ENCODE measurements at places on chromosomes 1 and 21.

GRCh38 chr1:86956221-86956620 lies 41.8 kb downstream of the HS2ST1 start:
- no peak for DNase-seq

GRCh38 chr1:87334351-87335174 lies 5.9 kb downstream of the LMO4 start:
- DNase-seq, result no peak

DNA sequence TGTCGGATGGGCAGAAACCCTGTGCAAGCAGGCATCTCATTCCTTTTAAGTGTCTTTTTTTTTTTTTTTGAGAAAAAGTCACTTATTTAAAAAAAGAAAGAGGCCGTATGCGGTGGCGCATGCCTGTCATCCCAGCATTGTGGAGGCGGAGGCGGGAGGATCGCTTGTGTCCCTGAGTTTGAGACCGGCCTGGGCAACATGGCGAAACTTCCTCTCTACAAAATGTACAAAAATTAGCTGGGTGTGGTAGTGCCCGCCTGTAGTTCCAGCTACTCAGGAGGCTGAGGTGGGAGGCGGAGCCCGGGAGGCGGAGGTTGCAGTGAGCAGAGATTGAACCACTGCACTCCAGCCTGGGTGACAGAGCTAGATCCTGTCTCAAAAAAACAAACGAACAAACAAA lies 1.7 kb downstream of the GPR137B start:
- DNase-seq, result no peak

- peak; percentile 37 for DNase-seq
Observed at GRCh38 chr1:30476911-30477459, 246.4 kb downstream of the MATN1 start.

GRCh38 chr1:198678301-198678836 lies 39.5 kb downstream of the PTPRC start:
- DNase-seq, result no peak

DNA sequence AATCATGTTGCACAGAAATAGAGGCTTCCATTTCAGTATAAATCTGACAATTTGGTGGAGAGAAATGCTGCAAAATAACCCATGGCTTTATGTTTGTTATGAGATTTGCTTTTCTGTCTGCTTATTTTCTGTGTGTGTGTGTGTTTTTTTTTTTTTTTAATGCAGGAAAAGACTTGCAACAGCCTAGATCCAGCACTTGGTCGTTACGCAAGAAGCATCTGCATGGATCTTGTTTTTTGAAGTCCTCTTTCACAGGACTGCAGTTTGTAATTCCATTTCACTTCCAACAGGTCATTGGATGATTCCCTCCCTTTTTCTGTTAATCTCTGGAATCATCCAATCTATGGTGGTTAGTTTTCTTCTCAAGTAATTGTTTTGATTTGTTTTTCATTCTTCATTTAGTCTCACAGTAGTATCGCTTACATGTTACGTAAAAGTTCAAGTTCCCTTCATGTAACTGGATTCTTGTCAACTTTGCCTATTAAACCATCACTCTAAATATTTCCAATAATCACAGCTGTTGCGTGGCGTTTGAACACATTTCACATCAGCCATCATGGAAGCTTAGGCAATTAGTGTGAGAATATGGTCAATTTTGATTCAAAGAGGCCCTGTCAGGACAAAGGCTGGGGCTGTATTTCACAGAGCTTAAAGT lies 312.9 kb downstream of the NFIA start:
- DNase-seq, result no peak

DNA sequence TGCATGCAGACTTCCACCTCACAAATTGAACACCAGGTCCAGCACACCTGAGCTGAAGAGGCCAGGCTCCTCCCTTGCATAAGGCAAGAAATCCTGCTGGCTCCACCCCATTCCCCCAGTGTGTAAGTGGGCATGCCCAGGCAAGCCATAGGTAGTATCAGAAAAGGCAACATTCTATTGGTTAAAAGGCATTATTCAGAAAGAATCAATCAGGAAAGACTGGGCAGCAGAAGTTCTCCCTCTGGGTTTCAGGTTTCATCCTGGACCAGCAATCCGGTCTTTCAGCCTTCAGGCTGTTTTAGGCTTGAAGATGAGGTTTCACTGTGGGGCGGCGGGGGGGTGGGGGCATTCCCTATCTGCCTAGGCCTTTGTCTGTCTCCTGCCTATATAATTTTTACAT lies 42.0 kb upstream of the LHX8 start:
- DNase-seq, result no peak

DNA sequence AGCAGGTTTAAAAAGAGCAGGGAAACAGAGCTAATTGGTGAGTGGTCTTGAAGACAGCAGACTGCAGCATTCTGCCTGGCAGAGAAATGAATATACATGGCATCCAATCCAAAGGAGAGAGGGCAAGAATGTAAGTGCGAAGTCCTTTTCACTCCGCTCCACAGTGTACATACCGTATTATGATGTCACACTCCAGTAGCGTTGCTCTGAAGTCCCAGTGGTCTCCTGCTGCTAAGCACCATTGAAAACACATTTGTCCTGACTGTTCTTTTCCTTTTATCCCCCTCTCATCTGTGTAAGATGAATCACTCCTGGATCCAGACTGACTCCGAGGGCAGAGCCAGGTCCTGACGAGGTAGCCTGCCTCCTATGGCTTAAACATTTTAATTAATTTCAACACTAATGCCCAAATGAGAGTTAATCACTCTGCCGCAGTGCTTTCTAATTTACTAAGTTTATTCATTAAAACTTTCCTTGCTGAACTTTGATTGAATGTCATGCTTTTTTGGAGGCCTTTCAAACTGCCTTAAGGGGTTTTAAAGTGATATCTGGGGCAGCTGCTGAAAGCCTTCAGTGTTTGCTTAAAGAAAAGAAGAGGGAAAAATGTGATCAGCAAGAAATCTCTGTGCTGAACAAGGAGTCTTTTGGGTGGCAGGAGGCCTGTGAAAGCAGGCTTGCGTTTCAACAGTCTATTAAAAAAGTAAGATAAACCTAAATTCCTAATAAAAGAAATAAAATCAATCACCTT lies 227.2 kb downstream of the ATG4C start:
- no peak for DNase-seq

GRCh38 chr1:87523466-87523865 lies 194.8 kb downstream of the LMO4 start:
- no peak for DNase-seq

DNA sequence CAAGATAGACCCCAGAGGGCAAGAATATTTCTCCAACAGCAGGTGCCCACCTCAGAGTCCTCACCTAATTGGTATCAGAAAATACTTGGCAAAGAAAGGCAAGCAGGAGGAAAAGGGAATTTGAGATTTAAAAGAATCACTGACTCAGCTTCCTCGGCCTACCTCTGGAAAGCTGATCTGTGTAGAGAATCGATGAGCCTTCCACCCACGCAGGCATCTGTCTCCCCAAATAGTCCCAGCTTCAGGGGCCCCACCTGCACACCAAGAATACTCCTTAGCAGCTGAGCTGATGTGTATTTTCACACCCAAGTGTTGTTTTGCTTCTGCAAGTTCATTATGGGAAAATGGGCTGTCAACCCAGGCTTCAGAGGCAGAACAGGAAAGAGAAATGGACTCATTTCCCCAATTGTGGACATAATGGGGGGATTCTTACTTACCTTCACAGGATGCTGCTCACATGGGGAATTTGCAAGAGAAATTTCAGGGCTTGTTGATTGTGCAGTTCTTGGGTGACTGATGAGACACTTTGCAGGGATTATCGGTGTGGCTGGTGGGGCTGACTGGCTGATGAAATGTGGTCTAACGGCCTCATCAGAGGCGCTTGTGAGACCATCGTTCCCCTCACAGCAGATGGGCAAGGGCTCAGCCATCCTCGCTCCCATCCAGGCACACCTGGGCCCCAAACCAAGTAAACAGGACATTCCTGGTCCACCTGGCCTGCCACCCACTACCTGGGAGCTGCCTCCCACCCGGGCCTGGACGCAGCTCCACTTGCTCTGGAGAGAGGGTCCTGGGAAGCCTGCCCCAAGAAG lies 436.3 kb downstream of the PTPRU start:
- no peak for DNase-seq

DNA sequence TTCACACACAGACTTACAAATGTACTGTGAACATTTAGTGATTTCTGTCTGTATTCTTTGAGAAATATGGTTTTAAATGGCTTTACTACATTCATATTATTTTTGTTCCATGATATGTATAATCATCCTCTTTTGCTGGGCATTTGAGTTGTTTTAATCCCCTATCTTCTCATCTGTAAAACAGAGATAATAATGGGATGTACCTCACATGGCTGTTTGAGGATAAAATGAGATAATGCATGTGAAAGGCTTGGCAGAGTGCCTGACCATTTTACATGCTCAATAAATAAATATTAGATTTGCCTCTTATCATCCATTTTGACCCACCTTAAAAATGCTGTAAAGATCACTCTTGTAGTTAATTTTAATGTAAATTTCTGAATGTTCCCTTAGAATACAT lies 197.2 kb downstream of the C1orf94 start:
- no peak for DNase-seq

DNA sequence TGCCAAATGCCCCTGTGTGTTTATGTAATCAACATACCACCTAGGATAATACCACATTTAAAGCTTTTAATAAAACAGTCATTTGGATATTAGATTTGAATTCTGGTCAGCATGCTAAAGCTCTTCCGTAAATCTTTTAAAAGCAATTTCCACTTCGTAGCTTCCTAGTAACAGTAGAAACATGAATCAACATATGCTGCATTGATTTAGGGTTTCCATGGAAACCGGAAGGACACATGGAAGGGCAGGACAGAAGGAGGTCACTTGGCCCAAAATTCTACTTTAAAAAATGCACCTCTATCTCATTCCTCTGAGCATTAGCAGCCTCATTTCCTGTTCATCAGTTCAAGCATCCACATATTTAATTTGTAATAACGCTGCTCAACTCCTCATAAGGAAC lies 8.1 kb downstream of the RGS8 start:
- no peak for DNase-seq

All from ascending aorta (tissue), 2 donors.